Upper lobe of left lung (tissue), 6 donors: ENCODE measurements at places on chromosomes 13 and 19. TPM values are rescaled to one million over a fixed set of nuclear protein-coding genes. Genes with fewer than 3 reads are reported as not detected.

DNA sequence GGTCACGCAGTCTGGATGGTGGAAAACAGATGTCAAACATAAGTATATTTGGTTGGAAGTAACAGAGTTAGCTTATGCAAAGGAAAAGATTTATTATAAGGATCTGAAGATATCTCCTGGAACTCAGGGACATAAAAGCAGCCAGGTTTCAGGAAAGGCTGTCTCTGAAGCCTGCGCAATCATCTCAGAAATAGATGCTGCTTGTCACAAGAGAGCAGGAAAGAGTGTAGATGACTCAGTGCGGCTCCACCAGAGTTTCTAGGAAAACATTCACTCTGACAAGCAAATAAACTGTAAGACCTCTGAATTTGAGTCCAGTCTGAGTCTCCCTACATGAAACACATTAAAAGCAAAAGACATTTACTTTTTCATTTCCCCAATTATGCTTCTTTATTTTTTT, 220.4 kb upstream of the HTR2A start:
- DNase-seq, result no peak

DNA sequence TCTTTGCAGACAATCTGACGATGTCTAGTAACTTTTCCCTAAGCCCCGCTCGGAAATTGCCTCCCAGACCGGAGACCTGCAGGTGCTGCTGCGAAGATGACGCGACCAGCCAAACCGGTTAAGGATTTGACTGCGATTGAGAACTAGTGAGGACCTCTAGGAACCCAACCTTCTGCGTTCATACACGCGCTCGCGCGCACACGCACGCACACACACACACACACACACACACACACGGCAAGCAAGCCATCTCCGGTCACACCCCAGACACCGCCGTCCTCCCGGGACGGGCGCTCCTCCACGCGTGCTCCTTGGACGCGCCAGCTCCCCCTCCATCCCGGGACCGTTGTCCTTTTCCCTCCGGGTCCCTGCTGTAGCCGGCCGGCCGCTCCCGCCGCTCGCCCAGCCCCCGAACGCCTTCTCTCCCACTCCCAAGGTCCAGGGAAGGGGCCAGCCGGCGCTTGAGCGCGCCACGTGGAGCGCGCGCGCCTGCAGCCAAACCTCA, 1.2 kb downstream of the TBC1D4 start:
- DNase-seq, result peak; percentile 87

GRCh38 chr13:111663953-111664421, 343.5 kb downstream of the TEX29 start:
- DNase-seq, result no peak

DNA sequence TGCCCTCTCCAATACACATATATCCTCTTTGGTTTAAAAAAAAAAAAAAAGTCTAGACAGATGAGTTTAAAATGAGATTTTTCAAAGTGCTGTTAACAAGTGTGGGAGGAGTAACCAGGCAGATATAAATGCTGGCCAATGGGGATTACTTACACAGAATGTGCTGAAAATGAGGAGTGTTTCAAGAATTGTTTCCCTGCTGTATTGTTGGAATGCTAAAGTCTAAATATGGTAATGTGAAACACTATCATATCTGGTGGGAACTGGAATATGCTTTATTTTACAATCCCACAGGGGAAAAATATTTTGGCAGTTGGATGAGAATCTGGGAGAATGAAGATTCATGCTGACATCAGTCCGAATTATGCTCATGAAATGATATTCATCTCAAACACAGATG, 250.7 kb downstream of the DCT start:
- no peak for DNase-seq

DNA sequence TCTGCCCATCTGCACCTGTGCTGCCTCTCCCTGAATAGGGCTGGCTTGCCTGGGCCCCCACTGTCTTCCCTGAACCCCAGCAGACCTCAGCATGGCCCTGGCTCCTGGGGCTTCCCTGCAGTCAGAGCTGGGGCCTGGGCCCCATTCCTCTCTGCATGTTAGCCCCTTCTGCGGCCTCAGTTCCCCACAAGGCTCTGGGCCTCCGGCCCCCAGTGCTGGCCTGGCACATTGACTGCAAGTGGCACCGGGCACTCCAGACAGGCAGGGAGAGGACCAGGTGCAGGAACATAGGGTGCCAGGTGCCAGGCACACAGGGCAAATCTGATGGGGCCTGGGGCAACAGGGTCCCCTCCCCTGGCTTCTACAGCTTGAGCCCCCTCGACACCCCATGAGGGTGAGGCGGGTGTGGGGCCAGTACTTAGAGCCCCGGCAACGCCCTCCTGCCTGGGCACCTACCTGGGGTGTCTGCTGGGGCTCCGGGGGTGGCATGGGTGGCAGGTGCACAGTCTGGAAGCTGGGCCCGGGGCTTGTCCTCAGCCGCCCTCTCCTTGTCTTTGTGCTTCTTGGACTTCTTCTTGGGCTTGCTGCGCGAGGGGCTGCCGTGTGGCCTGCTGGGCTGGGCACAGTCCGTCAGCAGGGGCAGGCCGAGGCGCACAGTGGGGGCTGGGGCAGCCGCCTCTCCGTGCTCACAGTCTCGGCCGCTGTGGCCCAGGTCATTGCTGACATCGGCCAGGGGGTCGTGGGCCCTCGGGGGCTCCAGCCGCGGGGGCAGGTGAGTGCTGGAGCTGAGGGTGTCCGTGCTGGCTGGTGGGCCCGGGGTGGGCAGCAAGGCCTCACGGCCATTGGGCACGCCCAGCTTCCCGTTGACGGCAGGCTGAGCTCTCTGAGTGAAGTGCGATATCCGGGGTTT, 12.3 kb upstream of the ISYNA1 start:
- peak; percentile 77 for DNase-seq

DNA sequence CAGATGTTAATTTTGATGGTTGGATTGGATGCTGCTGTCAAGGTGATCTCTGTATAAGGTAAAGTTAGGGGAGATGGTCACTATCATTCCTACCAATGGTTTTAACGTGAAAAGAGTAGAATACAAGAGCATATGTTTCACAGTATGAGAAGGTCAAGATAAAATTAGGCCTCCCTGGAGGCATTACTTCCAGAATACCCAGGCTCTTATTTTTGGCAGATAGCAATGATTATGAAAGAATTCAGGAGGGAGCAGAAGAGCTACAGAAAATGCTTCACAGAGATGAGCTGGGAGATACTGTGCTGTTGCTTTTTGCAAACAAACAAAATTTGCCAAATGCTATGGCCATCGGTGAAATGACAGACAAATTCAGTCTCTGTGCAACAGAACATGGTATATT, 547.5 kb upstream of the SPRY2 start:
- no peak for DNase-seq

GRCh38 chr19:50932018-50932689, 20.7 kb downstream of the KLK5 start:
- no peak for DNase-seq

- DNase-seq, result no peak
Measured at GRCh38 chr13:42525035-42525504, 48.9 kb upstream of the TNFSF11 start.

GRCh38 chr13:51974482-51974881, 36.8 kb downstream of the ATP7B start:
- no peak for DNase-seq

- no peak for DNase-seq
Measured at GRCh38 chr19:4007836-4008539, 452 bp downstream of the PIAS4 start.

DNA sequence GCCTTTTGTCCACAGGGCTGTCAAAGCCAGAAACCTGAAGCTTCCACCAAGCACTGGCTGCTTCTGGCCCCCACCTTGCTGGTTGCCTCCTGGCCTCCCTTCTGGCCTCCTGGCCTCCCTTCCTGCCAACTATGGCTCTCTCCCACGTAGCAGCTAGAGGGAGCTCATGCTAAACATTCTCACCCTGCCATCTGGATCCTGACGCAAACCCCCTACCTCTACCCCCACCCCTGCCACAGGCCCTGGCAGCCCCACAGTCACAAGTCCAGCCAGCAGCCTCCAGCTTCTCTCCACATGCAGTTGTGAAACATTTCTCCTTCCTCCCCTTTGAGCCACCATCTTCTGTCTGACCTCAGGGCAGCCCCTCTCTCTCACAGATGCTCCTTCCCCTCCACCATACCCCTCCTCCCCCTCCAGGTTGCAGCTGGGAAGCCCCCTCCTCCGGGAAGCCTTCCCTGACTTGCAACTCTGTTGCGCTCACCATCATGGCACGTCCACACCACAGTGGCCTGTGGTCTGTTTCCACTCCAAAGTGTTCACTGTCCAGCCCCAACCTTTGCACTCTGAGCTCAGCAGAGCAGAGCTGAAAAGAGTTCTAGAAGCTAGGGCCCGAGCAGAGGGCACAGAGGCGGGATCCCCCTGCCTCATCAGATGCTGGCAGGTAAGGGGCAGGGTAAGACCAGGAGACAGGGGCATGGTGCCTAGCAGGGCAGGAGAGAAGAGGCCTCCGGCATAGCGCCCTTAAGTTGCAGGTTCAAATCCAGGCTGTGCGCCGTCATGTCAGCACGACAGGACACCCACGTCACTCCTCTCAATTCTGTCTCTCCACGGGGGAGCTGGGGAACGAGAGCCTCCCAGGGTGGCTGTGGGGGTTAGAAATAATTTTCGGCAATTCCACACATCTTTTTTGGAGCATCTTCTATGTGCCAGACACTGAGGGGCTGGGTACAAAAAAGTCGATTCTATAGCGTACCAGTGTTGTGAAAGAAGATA, 7.3 kb downstream of the ADGRL1 start:
- DNase-seq, result no peak

GRCh38 chr13:73337532-73337931, 278.7 kb downstream of the KLF5 start:
- DNase-seq, result no peak

- DNase-seq, result peak; percentile 86
Measured at GRCh38 chr19:48461651-48461981, 6.2 kb downstream of the KCNJ14 start.

DNA sequence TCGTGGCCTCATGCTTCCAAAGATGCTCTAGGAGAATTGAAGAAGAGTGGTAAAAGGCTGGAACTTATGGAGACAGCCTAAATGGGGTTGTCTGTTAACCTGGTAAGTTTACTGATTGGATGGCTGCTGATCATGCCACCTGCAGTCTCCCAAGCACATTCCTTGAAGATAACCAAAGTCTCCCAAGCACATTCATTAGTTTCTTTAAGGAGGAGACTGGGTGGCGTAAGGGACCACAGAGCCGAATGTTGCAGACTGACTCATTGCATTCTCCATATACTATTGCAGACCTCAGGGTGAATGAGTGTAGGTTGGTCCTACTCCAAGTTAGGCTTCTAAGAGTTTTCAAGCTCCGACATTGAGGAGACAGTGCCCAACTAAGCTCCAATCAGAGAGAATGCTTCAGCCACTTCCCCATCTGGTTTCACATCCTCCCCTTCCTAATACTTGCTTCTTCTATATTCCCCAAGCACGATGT, at the start of gene IGFL3:
IGFL3 (minus strand) TSS at position 51 of the 478 bp plus-strand sequence; CDS start at position 12, 39 bp downstream.
- no peak for DNase-seq

DNA sequence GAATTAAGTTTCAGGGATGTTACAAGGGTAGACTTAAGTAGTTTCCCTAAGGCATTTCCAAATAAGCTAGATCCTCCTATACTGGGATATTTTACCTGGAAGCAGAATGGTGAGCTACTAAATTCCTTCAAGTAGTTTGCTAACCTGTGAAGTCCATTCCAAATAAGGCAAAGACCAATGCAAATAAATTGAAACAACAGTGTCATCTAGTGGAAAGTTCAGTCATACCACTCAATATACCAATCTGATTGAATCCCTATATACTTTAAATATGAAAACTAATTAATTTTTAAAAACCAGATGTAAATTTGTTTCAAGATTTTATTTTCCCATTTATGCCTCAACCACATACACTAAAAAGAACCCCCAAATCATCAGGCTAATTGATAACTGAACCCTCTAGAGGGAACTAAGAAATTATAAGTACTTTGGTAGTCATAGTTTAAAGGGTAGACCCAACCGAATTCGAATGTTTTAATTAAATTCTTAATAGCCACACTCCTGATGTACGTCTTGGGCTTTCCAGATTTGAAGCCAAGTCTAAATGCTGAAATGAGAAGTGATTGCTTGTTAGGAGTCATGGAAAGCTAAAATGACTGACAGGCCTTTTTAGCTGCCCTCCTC, 223.7 kb downstream of the TBC1D4 start:
- no peak for DNase-seq

DNA sequence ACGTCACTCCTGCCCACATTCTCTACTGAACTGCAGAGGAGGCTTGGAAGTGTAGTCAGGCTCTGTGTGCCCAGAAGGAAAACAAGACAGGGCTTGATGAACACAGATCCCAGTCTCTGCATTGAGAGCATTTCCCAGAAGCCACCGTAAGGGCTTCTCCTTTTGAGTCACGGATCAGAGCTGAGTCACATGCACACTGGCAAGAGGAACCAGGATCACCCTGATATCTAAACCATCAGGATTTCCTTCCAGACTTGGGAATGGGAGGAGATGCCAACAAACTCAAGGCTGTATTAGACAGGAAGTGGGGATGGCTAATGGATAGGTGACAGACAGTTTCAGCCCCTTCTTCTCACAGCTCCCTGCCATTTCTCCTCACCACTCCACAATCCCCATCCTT, 17.7 kb upstream of the FBXO17 start:
- no peak for DNase-seq

GRCh38 chr13:26185720-26186117, 36.4 kb downstream of the RNF6 start:
- DNase-seq, result no peak

GRCh38 chr19:38838208-38838985, 6.8 kb upstream of the ECH1 start:
- no peak for DNase-seq

GRCh38 chr19:51729781-51730180, 6.0 kb upstream of the HAS1 start:
- no peak for DNase-seq

DNA sequence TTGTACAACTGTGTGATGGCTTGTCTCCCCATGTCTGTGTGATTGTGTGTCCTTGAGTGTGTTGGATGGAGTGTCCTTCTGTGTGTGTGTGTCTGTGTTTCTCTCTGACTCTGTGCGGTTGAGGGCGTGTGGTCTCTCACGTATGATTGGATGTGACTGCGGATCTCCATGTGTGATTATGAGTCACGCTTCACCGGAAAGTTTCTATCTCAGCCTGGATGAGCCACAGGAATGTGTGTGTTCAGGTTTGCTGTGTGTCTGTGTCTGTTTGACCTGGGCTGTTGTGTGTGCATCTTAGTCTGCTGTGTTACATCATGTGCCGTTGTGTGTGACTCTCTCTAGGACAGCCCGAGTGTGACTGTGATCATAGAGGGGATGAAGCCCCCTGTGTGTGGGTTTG, 15.5 kb upstream of the ZNF835 start:
- DNase-seq, result no peak

The MEF2B gene
- total RNA-seq, result 2.0 TPM

The SCN1B gene
- total RNA-seq, result 6.7 TPM

The CYP2A7 gene
- not detected for total RNA-seq

The FSTL3 gene
- total RNA-seq, result 115 TPM

The TIMM13 gene
- 26.6 TPM for total RNA-seq

The CD79A gene
- total RNA-seq, result not detected

The ZNF728 gene
- not detected for total RNA-seq

The CEACAM3 gene
- 2.7 TPM for total RNA-seq

The ONECUT3 gene
- not detected for total RNA-seq

The UGGT2 gene
- 26.0 TPM for total RNA-seq

The GNA15 gene
- total RNA-seq, result 31.4 TPM

The SPACA6 gene
- 157 TPM for total RNA-seq

The GPR183 gene
- 10.4 TPM for total RNA-seq

The LRRC4B gene
- total RNA-seq, result 1.0 TPM

The ZNF470 gene
- total RNA-seq, result 4.6 TPM
